ENCODE measurements at places on chromosomes 12 and 14.

DNA sequence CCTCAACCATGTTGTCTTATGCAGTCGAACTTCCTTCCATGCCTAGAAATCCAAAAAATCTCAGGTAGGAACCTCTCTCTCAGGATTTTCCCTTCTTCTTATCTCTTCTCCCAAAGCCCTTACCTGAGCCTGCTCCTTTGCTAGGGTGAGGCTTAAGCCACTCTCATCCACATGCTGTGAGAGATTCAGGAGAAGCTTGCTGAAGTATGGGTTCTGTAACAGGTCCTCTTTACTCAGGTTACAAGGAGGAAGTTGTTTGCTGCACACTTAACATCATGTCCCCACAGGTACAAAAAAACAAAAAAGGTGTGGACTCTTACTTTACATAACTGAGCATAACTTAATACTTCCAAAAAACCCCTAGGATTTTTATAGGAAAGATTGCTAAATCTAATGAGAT lies 4.5 kb downstream of the HAUS4 start:
- no peak for DNase-seq

- no peak for DNase-seq
These were observed 14.6 kb downstream of the RAPGEF3 start for GRCh38 chr12:47744005-47744651.

DNA sequence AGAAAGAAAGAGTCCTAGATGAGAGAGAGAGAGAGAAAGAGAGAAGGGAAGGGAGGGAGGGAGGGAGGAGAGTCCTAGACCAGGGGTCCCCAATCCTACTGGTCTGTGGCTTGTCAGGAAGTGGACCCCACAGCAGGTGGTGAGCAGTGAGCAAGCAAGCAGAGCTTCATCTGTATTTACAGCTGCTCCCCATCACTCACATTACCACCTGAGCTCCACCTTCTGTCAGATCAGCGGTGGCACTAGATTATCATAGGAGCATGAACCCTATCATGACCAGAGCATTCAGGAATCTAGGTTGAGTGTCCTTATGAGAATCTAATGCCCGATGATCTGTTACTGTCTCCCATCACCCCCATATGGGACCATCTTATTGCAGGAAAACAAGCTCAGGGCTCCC lies 39.2 kb upstream of the AMN1 start:
- no peak for DNase-seq

GRCh38 chr14:27050208-27050607 lies 452.4 kb upstream of the NOVA1 start:
- DNase-seq = no peak

Measured in epithelial cell of prostate (primary cell).